ENCODE measurements at places on chromosomes 4 and X.

DNA sequence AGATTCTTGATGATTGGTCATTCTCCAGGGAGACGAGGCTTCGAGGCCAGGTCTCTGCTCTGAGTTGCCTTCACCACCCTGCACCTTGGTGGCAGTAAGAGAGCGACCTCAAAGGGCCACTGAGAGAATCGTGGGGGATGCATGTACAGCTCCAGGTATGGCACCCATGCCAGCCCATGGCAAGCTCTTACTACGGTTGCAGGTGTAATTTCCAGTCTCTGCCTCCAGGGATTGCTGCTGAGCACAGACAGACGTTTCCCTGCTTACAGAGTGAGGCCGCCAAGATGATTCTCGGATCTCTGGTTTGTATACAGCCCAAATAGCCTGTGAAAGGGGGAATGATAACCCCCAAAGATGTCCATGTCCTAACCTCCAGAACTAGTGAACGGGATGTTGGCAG, 16.3 kb upstream of the DRD5 start:
- no peak for DNase-seq

GRCh38 chr4:129254126-129254525, 158.2 kb downstream of the C4orf33 start:
- DNase-seq = no peak

DNA sequence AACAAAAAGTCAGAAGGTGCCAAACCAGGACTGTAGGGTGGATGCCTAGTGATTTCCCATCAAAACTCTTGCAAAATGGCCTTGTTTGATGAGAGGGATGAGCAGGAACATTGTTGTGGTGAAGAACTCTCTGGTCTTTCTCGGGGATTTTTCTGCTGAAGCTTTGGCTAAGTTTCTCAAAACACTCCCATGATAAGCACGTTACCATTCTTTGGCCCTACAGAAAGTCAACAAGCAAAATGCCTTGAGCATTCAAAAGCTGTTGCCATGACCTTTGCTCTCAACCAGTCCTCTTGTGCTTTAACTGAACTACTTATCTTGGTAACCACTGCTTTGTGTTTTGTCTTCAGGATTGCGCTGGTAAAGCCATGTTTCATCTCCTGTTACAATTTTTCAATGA, 3.0 kb upstream of the SEC31A start:
- DNase-seq = no peak

- no peak for DNase-seq
Observed at GRCh38 chr4:121448231-121448630, 67.4 kb upstream of the QRFPR start.

GRCh38 chr4:77595364-77595973, 10.2 kb upstream of the CXCL13 start:
- DNase-seq = no peak

DNA sequence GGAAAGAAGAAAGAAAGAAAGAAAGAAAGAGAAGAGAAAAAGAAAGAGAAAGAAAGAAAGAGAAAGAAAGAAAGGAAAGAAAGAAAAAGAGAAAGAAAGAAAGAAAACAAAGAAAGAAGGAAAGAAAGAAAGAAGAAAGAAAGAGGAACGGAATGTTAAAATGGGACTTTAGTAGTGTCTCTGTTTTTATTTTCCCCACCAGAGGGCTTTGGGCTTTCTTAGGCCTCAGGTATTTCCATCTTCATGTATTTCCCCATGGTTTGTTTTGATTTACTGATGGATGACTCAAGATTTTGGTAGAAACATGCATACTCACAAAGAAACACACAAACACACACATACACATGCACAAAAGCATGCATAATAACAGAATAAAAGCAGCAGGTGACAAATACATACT, 181.2 kb downstream of the AFF2 start:
- no peak for DNase-seq

DNA sequence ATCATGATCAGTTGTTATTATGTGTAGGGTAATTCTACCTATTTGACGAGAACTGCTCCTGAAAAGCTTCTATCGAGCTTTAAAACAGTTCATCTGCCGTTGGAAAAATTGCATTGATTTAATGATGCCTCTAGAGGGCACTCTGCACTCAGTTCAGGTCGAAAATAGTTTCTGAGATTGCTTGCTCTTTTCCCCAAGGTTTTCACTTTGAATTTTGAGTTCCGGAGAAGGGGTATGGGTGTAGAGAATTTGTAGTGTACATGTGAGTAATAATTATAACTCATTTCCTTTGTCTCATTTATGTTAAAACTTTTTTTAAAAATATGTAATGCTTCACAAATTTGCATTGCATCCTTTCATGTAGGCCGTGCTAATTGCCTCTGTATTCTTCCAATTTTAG, 28.4 kb upstream of the TNIP3 start:
- DNase-seq = no peak

- no peak for DNase-seq
Observed at GRCh38 chr4:43351970-43352806, 459.7 kb downstream of the GRXCR1 start.

DNA sequence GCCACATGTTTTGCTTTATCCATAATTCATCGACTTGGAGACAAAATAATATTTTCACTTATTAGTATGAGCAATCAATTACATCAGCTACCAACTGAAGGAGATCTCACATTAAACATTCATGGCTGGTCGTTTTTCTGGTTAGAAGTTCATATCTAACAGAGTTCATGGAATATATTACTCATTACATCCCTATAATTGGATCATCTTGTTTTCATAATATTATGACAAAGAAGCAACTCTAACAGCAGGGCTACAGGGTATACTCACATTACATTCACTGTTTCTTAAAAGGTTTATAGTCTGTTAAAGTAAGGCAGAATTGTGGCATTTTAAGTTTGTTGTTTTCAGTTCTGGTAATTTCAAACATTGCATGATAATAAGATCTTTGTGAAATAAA, 33.0 kb downstream of the GSTCD start:
- DNase-seq = no peak

- no peak for DNase-seq
Observed at GRCh38 chr4:150491132-150492049, 90.6 kb upstream of the MAB21L2 start.

DNA sequence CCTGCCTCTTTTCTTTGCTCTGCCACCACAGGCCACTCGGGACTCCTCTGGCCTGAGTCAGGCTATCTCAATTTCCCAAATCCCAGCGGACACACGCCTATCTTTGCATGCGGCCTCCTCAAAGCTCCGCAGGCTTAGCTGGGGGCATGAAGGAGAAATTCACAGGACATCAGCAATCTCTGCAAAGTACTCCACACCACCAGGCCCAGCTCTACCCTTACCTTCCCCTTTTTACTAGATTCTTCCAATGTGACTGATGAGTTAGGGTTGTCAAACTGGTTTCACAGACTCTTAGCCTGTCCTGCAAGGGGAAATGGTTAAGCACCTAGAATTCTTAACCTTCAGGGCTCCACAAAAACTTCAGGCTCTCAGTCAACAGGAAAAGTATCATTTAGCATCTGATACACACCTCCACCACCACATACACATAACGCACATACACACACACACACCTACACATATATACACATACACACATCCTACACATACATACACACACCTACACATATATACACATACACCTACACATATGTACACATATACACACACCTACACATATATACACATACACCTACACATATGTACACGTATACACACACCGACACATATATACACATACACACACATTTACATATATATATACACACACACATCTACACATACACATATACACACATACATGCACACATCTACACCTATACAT, 349.1 kb downstream of the ANK2 start:
- DNase-seq = no peak

- no peak for DNase-seq
Observed at GRCh38 chr4:43234626-43235415, 342.3 kb downstream of the GRXCR1 start.

GRCh38 chr4:16489226-16489625, 263.0 kb upstream of the TAPT1 start:
- DNase-seq = no peak

DNA sequence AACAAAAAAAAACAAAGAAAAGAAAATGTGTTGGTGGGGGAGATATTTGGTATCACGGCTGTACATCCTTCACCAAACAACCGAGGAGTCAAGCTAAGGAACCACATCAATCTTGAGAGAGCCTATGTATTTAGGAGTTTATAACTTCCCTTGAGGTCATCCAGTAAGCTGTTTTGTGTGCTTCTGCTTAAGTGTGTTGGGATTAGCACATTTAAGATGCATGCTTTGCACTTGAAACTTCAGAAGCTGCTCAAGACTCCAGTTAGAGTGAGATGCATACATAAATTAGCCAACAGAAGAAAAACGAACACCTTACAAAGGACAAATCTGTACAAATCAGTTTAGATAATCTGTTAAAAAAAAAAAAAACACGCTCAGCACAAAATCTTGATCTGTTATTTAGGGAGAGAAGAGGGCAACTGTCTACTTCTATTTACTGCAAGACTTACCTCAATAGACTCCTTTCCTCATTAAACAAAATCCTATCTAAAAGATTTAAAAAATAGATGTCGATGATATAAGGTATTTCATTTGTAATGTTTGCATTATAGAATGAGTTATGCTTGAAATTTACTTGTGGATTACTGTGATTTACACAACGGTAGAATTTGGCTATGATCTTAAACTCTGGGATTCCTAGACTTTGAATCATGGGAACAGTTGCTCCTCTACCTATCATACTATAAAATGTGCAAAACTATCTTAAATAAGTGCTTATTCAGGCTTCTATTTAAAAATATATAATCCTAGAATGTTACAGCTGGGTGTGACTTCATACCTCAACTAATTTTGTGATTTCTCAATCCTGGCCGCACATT, 53.8 kb upstream of the NAP1L5 start:
- DNase-seq = no peak

DNA sequence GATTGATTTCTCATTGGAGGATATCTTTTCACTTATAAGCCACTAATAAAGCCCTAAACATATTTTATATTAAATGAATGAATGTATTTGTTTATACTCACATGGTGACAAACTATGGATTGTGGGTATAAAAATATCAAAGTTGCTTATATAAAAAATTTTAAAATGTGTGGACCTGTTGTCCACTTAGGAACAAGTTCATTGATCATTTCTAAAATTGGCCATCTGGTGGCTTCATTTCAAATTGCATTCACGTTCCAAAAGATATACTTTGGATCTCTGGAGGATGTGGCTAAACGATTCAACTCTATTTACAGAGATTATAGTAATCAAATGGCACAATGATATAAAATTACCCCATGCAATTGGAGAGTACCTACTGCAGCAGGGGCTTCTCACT, 32.5 kb downstream of the FSTL5 start:
- DNase-seq = no peak

DNA sequence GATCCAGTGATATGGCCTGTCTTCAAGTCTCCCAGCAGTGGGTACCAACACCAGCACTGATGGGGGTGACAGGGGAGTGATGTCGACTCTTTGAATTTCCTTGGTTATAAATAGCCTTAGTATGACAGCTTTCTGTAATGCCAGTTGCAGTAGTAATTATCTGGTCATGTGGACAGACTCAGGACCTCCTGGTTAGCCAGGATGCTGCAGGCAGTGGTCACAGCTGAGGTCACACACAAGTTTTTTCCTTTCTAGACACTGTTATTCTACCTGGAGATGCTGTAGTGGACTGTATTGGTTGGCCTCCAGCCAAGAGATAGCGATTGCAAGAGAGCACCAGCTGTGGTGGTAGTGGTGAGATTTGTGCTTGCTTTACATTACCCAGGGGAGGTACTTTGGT, 63.6 kb downstream of the UPRT start:
- DNase-seq = no peak

GRCh38 chr4:132614682-132615081, 534.4 kb upstream of the PCDH10 start:
- DNase-seq = no peak

- no peak for DNase-seq
Observed at GRCh38 chr4:46389301-46389775, 590 bp downstream of the GABRA2 start.

- no peak for DNase-seq
Observed at GRCh38 chr4:1557221-1557597, 126.9 kb downstream of the FAM53A start.

- no peak for DNase-seq
Observed at GRCh38 chrX:76987381-76987780, 459.8 kb upstream of the FGF16 start.

- DNase-seq = no peak
Observed at GRCh38 chrX:108702530-108702929, 33.8 kb downstream of the IRS4 start.

GRCh38 chrX:20609916-20610415, 343.3 kb upstream of the RPS6KA3 start:
- no peak for DNase-seq

DNA sequence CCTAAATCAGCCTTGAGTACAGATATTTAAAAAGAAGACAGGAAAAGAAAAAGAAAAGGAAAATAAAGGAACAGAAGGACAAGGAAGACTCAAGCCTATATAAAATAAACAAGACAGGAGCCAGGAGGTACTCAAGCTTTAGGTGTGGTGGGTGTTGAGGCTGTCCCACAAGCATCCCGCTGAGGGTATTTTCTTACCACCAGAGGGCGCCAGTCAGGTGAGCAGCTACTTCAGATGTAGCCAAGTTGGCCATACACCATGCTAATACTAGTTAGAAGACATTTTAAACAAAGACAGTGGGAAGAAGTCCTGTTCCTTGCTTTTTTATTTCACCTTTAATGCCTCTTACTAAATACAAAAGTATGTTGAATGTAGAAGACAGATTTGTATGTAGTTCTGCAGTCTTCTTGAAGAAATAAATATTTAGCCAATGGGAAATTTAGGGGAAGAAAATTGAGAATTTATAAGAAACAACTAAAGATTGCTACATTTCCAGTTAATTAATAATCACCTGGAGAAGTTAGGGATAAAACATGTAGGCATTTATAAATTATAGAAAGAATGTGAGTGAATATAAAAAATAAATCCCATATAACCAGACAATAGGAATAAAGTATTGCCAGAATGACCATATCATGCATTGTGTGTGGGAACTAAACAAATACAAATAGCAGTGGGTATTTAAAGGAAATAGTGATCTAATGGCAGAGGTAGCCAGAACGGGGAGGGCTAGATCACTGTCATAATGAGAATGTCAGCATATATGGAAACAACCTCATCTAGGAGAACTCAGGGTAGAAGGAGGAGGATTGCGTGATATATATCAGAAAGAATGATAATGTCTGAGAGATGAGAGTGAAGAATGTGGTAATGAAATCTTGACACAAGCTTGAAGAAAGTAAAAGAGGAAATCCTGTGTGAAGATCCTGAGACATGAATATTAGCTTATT, 71.0 kb downstream of the MTHFD2L start:
- DNase-seq = peak; percentile 28

- no peak for DNase-seq
Observed at GRCh38 chr4:177107288-177107921, 202.3 kb upstream of the NEIL3 start.

DNA sequence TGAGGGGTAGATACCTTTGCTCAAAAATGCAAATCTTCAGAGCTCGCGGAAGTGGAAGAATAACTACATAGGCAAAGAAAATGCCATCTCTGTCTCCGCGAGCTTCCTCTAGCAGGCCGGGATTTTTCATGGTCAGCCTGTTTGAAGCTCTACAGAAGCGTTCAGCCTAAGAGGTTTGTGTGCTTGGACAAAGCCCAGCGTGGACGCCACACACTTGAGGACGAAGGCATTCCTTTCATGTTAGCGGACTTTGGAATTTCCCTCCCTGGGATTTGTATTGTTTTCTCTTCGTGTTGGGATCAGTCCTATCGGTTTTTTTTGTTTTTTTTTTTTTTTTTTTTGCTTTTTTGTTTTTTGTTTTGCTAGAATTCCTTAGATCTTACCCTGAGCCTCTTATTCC, 53.7 kb downstream of the SMIM31 start:
- no peak for DNase-seq

- DNase-seq = no peak
Observed at GRCh38 chrX:53287493-53288138, 6.2 kb upstream of the IQSEC2 start.

- no peak for DNase-seq
Observed at GRCh38 chr4:141330616-141331015, 109.9 kb downstream of the ZNF330 start.
